Psoas muscle (tissue), 8 donors: ENCODE measurements at places on chromosomes 4 and X. TPM values are rescaled to one million over a fixed set of nuclear protein-coding genes. Genes with fewer than 3 reads are reported as not detected.

DNA sequence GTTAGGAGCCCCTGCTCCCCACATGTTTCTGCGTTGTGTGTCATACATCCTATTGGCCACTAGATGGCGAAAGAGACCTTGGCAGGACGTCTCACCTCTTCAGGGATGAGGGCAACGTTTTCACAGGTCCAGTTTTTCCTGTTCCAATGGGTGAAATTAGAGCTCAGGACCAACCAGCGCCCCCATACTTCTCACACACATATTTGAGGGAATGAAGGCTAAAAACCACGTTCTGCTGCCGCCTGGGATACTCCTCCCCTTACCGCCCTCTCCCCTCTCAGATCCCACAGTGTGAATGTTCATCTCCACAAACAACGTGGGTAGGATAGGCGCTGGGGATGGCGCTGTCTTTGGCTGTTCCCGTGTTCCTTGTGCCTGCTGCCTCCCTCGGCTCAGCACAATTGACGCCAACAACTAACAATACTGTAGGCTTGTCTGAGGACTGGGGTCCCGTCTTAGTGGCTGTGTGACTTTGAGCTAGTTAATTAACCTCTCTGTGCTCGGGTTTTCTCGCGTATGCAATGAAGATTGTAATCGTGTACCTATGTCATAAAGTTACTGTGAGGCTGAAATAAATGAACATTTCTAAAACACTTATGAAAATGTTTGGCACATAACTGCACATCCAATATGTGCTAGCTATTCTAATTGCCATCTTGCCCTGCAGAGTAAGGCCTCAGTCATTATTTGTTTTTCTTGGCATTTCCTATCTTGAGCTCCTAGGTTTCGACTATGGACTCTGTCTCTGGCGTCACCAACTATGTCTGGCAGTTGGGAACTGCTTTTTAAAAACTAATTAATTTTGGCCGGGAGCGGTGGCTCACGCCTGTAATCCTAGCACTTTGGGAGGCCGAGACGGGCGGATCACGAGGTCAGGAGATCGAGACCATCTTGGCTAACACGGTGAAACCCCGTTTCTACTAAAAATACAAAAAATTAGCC lies 181.3 kb upstream of the STK26 start:
- no peak for DNase-seq

PNMA6A gene
- 0.31 TPM for polyA plus RNA-seq

GRCh38 chrX:10387011-10387410 lies 230.2 kb downstream of the CLCN4 start:
- no peak for DNase-seq

DNA sequence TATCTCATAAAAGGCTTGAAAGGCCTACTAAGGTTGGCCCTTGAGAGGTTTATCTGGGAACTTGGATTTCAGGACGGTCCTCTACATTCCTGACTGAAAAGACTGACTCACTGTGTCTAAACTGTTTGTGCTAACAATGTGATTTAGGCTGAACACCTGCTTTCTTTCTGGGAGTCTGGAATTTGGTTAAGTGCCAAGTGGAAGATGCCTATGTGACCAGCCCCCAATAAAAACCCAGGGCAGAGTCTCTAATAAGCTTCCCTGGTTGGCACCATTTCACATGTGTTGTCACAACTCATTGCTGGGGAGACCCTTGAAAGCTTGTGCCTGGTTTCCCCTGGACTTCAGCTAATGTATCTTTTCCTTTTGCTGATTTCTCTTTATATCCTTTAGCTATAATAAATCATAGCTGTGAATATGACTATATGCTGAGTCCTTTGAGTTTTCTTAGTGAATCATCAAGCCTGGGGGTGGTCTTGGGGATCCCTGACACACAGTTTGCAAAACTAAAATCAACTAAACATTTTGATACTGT lies 55.1 kb downstream of the GPR82 start:
- no peak for DNase-seq

TMEM255A gene
- polyA plus RNA-seq: 0.38 TPM

- no peak for DNase-seq
These were observed 8.0 kb downstream of the LGI2 start for GRCh38 chr4:25022766-25023165.
